ENCODE measurements at places on chromosomes 7 and 10. TPM values are rescaled to one million over a fixed set of nuclear protein-coding genes. Genes with fewer than 3 reads are reported as not detected.

Gene DGKB
- total RNA-seq, result under 0.01 TPM

Gene LAMB4
- total RNA-seq, result not detected

Gene CC2D2B
- total RNA-seq, result 0.11 TPM

Gene SORCS1
- total RNA-seq, result not detected

Gene CFAP70
- 0.45 TPM for total RNA-seq

Gene VAX1
- total RNA-seq, result not detected

Gene ZP3
- total RNA-seq, result not detected

Gene ZNF316
- 25.0 TPM for total RNA-seq

Gene PKD2L1
- total RNA-seq, result not detected

Gene ELN
- total RNA-seq, result 3.3 TPM

Gene PPP1R9A
- 0.51 TPM for total RNA-seq
